Uterine smooth muscle cell (primary cell): ENCODE measurements at places on chromosomes 3 and 15. TPM values are rescaled to one million over a fixed set of nuclear protein-coding genes. Genes with fewer than 3 reads are reported as not detected.

Gene FAM43A
- 15.5 and 28.5 TPM in 2 replicates for total RNA-seq

Gene ARPIN
- total RNA-seq = 12.2 and 13.5 TPM in 2 replicates

Gene VEPH1
- total RNA-seq = 56.1 and 144 TPM in 2 replicates

Gene WDR72
- total RNA-seq = not detected in 2 replicates

Gene KLHL6
- total RNA-seq = under 0.01 TPM in 2 replicates

Gene CTXN2
- not detected in 2 replicates for total RNA-seq
